Stimulated activated CD4-positive, alpha-beta T cell treated with anti-CD3 and anti-CD28 coated beads, TNF-alpha, amount 100 ng/mL, for 1 hour (primary cell): ENCODE measurements at places on chromosomes 12 and 14.

DNA sequence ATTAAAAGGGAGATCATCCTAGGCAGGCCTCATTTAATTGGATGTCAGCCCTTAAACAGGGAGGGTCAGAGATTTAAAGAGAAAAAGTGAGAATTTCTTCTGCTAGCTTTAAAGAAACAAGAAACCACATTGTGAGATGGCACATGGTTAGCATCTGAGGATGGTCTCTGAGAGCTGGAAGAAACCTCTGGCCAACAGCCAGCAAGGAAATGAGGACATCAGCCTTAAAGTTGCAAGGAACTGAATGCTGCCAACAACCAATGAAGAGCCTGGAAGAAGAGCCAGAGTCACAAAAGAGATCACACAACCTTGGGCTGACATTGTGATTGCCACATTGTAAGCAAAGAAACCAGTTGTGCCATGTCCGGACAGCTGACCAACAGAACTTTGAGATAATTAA is 17.5 kb upstream of the FAR2 start:
- no peak for DNase-seq

GRCh38 chr12:6216581-6216980 is 16.4 kb downstream of the CD9 start:
- DNase-seq, result no peak

DNA sequence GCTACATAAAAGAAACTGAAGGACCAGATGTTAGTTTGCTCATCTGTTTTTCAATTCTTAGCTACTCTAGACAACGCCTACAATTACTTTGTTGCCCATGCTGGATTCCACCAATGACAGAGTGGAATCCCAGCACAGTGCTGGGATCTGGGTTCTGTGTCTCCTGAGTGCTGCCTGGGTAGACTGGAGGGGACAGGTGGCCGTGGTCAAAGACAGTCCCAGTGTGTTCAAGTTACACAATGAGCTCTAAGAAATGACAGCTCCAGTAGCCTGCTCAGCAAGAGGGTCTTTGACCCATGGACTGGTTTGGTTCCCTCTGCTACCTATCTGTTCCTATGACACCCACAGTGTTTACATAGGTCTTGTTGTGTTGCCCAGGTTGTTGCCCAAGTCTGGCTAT is 38.5 kb downstream of the C2CD5 start:
- DNase-seq, result no peak

GRCh38 chr14:36506732-36507614 is 13.1 kb downstream of the NKX2-1 start:
- no peak for DNase-seq

- no peak for DNase-seq
Observed at GRCh38 chr12:101501410-101501995, 26.4 kb downstream of the SPIC start.

DNA sequence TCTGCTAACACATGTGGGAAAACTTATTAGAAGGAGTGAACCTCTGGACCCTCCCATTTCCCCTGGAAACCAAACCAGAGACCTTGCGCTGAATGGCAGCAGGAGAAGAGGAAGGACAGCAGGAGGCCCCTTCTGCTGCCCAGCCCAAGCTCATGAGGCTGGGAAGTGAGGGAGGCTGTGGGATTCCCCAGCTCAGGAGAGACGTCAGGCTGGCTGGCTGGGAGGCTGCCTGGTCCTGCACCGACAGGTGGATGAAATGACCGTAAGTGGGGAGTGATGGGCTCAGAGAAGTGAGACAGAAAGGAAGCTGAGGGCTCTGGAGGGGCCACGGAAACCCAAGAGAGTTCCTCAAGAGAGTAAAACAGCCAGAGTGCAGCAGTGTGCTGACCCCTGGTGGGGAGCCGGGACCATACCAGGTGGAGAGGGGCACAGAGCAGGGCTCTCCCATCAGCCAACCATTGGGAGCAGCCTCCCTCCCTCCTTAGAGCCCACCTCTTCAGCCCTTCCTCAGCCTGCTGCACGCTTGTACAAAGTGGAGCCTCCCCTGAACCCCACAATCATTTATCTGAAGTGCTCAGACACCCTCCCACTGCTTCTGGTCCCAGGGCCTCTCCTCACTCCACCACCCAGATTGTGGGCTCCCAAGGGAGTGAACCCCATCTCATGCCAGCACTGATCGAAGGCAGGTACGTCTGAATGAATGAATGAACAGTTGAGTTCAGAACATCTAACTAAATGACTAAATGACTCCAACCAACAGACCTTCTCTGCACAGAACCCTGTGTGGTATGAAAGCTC is 14.0 kb downstream of the TAMALIN start:
- DNase-seq, result no peak

- no peak for DNase-seq
Observed at GRCh38 chr14:26414926-26415325, 182.9 kb downstream of the NOVA1 start.

DNA sequence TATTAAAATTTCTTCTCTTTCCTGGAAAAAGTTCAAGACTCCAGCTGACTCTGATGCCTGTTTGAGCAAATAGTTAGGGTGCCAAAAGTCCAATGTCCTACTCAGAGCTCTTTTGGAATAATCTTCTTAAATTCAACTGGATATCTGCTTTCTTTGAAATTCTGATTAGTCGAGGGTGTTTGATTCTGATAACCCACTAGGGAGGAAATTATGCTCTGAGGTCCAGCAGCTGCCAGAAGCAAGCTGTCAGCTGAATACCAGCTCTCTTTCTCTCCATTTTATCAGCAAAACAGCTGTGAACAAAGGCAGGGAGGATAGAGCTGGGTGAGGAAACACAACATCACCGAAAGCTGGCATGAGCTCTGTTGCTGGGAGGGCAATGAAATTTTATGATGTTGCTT is 141.5 kb downstream of the CAND1 start:
- DNase-seq, result no peak

- no peak for DNase-seq
Observed at GRCh38 chr14:106846218-106846617, 1319.8 kb downstream of the TMEM121 start.

GRCh38 chr12:69351462-69352236 is 3.5 kb downstream of the LYZ start:
- DNase-seq, result no peak

DNA sequence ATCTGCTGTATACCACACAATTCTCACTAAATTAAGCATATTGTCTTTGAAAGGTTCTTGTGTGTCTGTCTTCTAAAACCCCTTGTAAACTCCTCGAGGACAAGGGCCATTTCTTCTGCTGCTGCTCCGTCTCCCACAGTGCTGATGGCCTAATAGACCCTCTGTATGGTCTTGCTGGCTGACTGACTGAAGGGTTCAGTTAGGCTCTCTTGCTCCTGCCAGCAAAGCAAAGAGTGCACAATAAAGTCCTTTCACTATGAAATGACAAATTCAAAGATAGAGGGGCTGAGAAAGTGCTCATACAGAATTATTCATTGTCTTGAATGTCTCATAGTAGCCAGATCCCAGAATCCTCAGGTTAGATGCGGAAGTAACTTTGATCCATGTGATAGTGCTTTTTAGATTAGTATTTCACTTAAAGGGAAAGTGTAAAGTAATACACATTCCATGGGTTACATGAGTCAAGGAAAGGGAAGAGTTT is 14.2 kb upstream of the RIOX1 start:
- DNase-seq, result no peak

GRCh38 chr14:66092748-66093147 is 393.4 kb upstream of the CCDC196 start:
- no peak for DNase-seq

GRCh38 chr14:103894034-103894722 is 34.1 kb upstream of the TDRD9 start:
- DNase-seq, result no peak

- no peak for DNase-seq
Observed at GRCh38 chr12:23356440-23356839, 593.0 kb downstream of the SOX5 start.

GRCh38 chr12:1657688-1658087 is 28.7 kb downstream of the WNT5B start:
- DNase-seq, result no peak

- no peak for DNase-seq
Observed at GRCh38 chr14:93368996-93369712, 22.2 kb downstream of the COX8C start.

DNA sequence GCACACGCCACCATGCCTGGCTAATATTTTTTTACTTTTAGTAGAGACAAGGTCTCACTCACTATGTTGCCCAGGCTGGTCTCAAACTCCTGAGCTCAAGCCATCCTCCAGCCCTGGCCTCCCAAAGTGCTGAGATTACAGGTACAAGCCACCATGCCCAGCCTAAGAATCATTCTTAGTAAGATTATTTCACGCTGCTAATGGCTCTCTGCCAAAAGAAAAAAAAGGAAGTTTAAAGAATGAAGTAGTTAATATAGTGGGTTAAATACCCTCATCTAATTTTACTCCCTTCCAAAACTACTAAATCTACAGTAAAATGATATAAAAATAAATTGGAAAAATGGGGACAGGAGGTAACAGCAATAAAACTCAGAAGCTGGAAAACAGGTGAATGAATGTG is 2.6 kb downstream of the ETFRF1 start:
- no peak for DNase-seq

DNA sequence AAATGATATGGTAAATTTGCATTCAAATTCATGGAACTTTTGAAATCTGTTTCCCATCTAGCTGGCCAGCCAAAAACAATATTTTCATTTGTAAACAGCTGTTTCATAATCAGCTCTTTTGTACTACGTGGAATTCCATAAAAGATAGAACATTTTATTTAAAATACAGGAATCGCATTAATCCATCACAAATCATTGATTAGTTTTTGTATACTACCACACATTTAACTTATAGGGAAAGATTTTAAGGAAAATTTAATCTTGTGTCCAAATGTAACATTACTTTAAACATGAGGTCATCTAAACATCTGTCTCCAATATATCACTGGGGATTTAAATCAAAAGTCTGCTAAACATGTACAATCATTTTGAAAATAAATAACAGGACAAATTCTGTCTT is 33.5 kb downstream of the SLC25A21 start:
- DNase-seq, result no peak

DNA sequence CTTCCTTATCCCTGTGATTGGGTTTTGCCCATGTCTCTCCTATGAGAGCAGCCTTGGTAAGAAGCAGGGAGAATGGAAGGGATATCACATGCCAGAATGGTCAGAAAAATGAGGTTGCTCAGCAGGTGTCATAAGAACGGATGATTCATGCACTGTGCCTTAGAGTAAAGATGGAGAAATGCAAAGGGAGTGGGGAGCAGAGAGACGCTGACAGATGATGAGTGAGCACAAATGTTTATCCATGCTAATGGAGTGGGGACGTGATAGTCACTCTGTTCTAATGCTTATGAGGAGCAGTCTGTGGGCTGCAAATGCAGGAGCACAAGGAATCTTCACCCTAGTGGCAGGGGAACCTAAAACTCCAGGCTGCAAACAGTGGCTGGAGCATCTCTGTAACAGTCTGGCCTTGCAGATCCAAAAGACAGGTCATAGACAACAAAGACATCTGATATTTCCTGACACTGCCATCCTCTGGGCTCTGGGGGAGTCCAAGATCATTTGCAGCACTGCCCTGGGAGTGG is 243.2 kb downstream of the CACNA1C start:
- DNase-seq, result no peak

DNA sequence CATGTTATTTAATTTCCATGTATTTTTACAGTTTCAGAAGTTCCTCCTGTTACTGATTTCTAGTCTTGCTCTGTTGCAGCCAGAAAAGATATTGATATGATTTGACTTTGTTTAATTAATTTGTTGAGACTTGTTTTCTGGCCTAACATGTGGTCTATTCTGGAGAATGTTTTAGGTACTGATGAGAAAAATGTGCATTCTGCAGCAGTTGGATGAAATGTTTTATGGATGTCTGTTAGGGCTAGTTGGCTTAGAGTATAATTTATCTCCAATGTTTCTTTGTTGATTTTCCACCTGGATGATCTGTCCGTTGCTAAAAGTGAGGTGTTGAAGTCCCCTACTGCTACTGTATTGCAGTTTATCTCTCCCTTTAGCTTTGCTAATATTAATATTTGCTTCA is 54.4 kb downstream of the GPR137C start:
- no peak for DNase-seq

DNA sequence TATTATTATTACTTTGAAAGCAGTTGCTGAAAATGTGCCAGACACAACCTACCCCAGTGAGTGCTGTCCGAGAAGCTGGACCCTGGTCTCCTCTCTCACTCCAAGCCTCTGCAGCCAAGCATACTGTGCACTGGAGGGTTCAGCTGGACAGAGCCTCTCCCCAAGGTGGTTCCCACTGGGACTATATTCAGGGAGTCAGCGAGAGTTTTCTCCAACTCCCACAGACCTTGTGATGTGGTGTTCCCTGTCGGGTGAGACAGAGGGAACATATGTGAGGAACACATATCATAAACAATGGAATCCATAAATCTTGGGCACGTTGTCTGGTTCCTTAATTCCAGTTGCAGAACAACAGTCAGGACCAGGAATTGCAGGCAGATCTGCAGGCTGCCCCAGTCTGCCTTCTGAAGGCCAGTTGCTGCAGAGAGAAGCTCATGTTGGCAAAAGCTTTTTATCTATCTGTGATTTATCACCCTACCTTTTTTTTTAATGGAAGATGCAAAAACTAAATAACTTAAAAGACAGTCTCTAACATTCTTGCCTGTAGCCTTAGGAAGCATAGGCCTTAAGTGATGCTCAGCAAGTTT is 619.8 kb upstream of the TBX3 start:
- DNase-seq, result no peak

- no peak for DNase-seq
Observed at GRCh38 chr14:56198438-56198837, 80.2 kb downstream of the PELI2 start.

GRCh38 chr14:65228956-65229747 is 126.8 kb upstream of the MAX start:
- DNase-seq, result no peak

- no peak for DNase-seq
Observed at GRCh38 chr12:54475537-54475936, 2.1 kb upstream of the GTSF1 start.

GRCh38 chr14:55457496-55457895 is 17.1 kb upstream of the TBPL2 start:
- DNase-seq, result no peak

DNA sequence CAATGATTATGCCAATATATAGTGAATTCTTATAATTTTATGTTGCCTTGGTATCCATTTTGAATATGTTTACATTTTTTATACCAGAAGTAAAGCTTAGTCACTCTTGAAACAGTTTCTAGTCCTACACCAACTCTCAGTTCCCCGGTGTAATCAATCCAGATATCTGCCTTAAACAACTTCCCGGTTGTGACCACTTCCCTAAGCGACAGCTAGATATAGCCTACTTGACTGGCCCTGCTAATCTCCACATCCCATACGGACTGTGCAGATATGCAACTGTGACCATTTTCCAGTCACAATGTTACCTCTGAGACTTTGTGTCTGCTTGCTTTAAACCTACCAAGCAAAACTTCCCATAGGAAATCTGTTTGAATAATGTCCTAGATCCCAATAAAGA is 1551.5 kb upstream of the SEL1L start:
- no peak for DNase-seq
